ENCODE measurements at places on chromosomes 7 and 10.

DNA sequence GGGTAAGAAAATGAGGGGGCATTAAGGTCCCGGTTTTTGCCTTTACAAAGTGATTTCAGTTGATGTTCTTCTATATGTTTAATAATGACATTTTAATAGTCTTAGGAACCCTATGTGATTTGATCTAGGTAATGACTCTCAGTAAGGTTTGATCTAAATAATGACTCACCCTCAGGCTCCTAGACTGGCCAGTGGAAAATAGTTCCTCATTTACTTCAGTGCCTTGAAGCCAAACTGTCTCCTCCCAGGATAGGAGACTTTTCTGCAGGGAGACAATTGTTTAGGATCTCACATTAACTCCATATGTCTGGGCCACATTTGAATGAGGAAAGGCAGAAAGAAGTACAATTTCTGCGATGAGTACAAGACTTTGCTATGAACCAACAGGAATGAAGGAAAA is 1331.9 kb downstream of the XPNPEP1 start:
- no peak for DNase-seq

DNA sequence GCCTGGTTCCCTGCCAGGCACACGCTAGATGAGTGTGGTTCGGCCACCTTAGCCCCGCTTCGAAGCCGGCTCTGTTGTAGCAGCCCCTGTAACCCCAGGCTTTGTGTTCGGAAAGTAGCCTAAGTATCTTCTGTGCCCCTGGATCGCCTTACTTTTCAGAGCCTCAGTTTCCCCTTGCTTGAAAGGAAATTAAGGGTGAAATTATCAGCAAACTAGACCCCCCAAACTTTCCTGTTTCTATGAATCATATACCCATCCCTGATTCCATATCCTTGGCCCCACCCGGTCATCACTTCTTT is 312 bp downstream of the PDCD11 start:
- DNase-seq, result no peak

- DNase-seq, result no peak
Measured at GRCh38 chr7:137847568-137848050, 835 bp upstream of the DGKI start.

- DNase-seq, result no peak
Measured at GRCh38 chr10:37703833-37704382, 153.5 kb downstream of the ZNF248 start.

DNA sequence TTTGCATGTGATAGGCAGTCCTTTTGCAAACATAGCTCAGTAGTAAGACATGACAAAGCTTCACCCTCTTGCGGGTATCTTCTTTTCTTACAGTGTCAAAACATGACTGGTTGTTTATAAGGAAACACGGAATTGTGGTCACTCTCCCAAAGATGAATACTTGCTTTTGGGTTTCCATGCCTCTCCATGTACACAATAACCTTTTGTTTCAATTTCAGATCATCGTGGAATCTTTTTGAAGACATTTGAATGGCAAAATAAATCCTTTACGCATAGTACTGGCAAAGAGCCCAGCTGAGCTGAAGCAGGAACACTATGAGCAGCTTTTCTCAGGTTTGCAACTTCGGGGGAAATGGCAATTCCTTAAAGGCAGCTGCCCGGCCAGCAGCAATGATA is 156.8 kb upstream of the FRMD4A start:
- DNase-seq, result no peak

DNA sequence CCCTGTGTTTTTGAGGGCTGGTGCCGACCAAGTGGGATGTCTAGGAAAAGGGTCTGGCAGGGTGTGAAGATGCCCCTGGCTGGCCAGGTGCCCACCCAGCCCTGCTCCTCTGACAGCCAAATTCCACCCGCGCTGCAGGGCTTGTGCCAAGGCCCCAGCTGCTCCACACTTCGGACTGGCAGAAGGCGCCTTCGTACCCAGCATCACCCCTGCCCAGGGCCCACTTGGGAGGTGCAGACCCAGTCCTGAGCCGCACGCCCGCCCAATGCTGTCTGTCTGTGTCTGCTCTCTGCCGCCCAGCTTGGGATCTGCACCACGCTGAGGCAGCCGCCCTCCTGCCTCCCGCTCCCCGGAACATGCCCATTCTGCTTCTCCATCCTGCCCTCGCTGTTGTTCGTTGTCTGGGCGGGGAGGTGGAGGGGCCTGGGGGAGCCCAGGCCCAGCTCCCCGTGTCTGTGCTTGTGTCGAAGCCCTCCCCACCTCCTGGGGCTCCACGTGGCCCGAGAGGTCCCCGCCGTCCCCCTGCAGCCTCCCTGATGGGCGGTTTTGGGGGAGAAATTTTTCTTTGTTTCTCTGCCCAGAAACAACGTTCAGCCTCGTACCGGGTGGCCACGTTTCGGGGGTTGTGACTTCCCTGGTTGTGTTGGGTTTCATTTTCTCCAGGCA is 36.9 kb upstream of the PPIF start:
- no peak for DNase-seq

DNA sequence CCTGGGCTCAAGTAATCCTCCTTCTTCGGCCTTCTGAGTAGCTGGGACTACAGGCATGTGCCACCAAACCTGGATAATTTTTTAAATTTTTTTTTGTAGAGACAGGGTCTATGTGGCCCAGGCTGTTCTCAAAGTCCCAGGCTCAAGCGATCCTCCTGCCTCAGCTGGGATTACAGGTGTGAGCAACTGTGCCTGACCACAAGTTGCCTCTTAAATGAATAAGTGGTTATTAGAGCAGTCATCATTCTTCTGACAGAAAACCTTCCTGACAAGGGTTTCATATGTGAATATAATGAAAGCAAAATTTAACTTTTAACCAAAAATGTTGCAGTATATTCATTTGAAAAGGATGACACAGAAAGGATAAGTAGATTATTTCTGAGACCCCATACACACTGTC is 532.5 kb downstream of the GRM8 start:
- no peak for DNase-seq

- DNase-seq, result no peak
Measured at GRCh38 chr7:37571806-37572205, 111.8 kb upstream of the GPR141 start.

DNA sequence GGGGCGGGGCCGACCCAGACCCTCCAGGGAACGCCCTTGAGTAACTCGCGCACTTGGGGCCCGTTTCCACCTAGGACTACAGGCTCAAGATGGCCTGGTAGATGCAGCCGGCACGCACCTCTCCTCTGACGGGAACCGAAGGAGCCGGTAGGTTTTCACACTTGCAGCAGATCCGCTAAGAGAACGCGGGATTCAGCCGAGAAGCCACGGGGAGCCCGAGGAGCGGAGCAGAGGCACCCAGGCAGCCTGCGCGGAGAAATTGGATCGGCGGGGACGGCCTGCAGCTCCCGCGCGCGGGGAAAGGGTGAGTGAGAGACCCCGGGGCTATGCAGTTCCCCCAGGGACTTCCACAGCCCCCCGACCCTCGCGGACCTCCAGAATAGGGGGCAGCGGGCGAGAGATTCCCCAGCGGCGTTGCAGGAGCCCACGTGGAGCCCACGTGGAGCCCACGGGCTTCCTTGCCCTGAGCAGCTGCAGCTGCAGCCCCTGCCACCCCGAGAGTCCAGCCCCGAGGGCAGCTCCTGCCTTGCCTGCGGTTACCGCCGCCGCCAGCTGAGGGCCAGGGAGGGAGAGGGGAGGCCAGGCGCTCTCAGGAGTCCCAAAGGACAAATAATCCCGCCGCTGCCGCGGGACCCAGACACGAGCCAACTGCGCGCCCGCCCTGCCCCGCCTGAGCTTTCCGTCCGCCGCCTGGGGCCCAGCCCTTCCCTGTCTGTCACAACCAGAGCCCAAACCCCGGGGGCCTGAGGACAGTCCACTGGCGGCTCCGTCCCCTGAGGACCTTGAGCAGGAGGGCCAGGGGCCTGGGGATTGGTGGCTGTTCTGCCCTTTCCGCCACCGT is 13.1 kb downstream of the IFT22 start:
- no peak for DNase-seq

- DNase-seq, result no peak
Measured at GRCh38 chr10:44395396-44395795, 10.5 kb upstream of the CXCL12 start.

DNA sequence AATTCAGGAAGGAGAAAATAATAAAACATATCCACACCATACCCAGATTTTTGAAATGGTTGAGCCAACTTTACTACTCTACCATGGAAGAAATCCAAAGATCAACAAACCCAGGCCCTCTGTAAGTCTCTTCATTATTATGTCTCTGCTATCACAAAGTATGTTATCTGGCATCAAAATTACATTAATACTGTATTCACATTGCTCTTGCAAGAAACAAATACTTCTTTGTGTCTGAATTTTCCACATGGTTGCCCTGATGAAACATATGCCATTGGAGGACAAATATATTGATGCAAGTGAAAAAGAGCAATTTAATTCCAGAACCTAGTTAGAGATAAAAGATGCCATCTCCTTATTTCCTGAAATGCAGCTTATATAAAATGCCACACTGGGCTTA is 204.0 kb downstream of the FZD1 start:
- DNase-seq, result no peak

GRCh38 chr7:47035522-47035921 is 546.4 kb downstream of the TNS3 start:
- no peak for DNase-seq

DNA sequence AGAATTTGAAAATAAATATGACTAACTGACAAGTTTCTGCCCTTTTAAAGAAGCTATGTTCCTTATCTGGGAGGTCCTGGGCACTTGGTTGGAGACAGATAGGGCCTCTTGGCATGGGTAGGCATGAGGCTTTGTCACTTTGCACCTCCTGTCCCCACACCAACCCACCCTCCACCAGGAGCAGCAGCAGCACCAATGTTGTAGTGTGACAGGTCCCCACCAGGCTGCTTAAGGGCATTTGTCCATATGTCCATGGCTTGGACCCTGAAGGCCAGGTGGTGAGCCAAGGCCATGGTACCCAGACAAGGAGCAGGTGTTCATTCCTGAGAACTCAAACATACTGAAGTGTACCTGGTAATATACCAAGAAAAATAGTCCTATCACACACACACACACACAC is 629.1 kb downstream of the ACTR3B start:
- DNase-seq, result no peak

DNA sequence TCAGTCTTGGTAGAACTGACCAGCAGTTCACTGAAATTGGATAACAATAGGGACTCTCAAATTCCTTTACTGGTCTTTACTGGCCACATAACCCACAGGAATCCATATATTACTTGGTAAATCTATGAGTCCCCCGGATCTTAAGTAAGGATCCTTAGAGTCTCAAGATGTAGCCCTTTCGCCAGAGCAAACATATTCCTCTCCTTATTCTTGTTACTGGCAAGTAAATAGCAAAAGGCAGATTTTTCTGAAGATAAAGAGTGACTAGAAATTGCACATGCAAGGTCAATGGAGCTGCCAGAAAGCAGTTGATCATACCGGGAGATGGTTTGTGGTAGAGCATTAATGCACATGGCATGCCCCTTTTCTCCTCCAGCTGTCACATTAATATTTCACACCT is 283.0 kb downstream of the HDAC9 start:
- no peak for DNase-seq

GRCh38 chr7:69676247-69676646 is 78.0 kb downstream of the AUTS2 start:
- no peak for DNase-seq

DNA sequence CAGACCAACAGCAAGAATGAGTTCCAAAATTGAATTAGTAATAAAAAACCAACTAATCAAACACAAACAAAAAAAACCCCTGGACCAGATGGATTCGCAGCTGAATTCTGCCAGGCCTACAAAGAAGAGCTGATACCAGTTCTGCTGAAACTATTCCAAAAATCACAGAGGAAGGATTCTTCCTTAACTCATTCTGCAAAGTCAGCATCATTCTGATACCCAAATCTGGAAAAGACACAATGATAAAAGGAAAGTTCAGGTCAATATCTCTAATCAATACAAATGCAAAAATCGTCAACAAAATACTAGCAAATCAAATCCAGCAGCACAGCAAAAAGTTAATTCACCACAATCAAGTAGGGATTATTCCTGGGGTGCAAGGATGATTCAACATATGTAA is 6.1 kb upstream of the ABCA13 start:
- DNase-seq, result no peak

GRCh38 chr7:36644625-36645422 is 79.5 kb downstream of the AOAH start:
- no peak for DNase-seq

DNA sequence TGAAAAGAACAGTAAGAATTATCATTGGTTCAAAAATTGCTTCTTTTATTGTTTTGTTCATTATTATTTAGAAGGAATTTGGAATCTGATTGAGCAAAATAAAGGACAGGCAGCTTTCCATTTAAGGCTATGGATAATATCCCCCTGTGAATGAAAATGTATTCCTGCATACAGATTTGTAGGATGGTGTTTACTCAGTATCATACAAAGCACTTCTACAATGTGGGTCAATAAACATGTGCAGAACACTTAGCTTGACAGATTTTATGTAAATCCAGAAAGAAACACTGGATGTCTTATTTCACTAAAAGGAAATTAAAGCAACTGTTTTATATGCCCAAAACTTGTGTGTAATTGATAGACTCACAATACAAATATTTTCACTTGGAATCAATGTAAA is 189.7 kb downstream of the THSD7A start:
- no peak for DNase-seq

- no peak for DNase-seq
Measured at GRCh38 chr10:92240289-92241157, 50.4 kb downstream of the CPEB3 start.

GRCh38 chr10:105743343-105744056 is 1102.4 kb downstream of the SORCS3 start:
- no peak for DNase-seq

DNA sequence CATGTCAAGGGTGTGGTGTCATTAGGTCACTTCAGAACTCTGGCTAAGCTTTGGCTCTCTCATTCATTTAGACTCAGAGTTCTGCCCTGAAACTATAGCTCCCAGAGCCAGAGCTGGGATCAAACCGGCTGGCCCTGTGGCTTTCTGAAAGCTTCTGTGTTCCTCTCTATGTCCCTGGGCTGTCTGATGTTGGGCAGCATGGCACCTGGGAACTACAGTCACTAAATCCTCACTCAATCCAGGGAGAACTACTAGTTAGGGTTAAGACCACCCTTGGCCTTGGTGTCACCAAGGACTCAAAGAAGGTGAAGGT is 13.2 kb downstream of the ATG9B start:
- no peak for DNase-seq

GRCh38 chr10:13439313-13440184 is 89.3 kb downstream of the BEND7 start:
- no peak for DNase-seq

DNA sequence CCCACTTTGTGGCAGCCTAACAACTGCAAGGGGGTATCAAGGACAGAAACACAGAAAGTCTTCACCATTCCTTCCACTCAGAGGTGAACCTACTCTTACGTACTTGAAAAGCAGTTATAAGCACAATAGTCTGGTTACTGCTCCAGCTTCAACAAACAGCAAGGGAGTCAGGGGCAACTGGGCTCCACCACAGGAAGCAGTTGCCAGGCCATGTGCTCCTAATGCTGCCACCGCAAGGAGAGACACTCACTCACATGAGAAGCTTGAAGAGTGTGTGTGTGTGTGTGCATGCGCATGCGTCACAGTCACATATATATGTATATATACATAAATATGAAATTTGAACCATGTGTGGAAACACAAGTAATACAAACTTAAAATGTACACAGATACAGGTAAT is 65.5 kb downstream of the GRB10 start:
- no peak for DNase-seq

GRCh38 chr10:70920519-70920918 is 32.2 kb upstream of the PCBD1 start:
- no peak for DNase-seq

All from activated T-helper 1 cell treated with Interleukin-2 at 50 U/mL for 16 hours (primary cell).